Heart left ventricle (tissue), 16 donors: ENCODE measurements at places on chromosomes 2 and 18. TPM values are rescaled to one million over a fixed set of nuclear protein-coding genes. Genes with fewer than 3 reads are reported as not detected.

The BCL11A gene
- polyA plus RNA-seq, result 5.6 TPM

The HOXD13 gene
- polyA plus RNA-seq, result not detected

The CYP1B1 gene
- 3.9 TPM for polyA plus RNA-seq

The VAMP5 gene
- polyA plus RNA-seq, result 81.9 TPM

The VSNL1 gene
- 8.5 TPM for polyA plus RNA-seq
